IMR-90 (cell line): ENCODE measurements at places on chromosomes 3 and 15.
A peak's percentile ranks its signal among the peaks of the same experiment; 100 is the strongest.

- DNase-seq: no peak
These were observed 22.8 kb downstream of the PLS1 start for GRCh38 chr3:142618917-142619461.

- DNase-seq: no peak
These were observed 16.6 kb downstream of the MASP1 start for GRCh38 chr3:187274977-187275338.

DNA sequence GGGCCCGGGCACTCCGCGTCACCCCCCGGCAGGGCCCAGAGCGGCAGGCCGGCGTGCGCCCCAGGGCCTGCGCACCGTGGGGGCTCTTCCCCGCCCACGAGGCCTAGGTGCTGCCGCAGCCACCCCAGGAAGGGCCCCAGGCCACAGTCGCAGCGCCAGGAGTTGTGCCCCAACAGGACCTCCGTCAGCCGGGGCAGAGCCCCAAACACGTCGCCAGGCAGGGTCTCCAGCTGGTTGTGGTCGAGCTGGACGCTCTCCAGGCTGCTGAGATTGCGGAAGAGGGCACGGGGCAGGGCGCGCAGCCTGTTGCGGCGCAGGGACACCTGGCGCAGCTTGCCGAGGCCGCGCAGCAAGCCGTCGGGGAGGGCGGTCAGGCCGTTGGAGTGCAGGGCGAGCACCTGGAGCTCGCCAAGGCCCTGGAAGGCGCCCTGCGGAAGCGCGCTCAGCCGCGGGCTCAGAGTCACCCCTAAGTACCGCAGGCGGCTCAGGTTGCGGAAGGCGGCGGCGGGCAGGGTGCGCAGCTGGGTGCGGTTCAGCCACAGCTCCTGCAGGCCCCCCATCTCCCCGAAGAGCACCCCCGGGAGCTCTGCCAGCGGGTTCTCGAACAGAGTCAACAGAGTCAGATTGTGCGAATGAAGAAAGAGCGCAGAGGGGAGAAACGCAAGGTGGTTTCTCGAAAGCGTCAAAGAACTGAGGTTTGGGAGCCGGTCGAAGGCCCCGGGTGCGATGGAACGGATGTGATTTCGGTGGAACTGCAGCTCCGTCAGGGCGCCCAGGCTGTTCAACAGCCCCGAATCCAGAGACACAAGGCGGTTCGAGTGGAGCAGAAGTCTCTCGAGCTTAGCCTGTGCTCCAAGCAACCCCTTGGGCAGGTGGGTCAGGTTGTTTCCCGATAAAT is 2.0 kb downstream of the GP5 start:
- DNase-seq: no peak

- DNase-seq: peak; percentile 89
These were observed 483.9 kb downstream of the RBMS3 start for GRCh38 chr3:29764603-29765254.

GRCh38 chr3:127706785-127707351 is 34.1 kb downstream of the ABTB1 start:
- DNase-seq: no peak

DNA sequence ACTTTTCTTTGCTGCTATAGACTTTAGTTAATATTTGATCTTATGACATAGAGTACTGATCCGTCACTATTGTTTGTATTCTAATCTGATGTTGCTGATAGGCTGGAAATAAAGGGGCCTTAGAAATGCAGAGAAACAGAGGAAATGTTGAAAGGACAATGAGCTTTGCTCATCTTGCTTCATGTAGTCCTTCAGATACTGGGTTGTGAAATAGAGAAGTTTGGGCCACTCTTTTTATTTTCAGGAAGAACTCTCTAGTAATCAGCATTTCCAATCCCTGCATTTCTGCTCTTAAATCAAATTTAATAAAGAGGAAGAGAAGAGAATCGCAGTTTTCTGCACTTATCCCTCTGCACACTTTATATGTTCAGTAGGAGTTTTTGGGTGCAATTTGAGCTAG is 192.8 kb upstream of the THBS1 start:
- no peak for DNase-seq

- DNase-seq: no peak
These were observed 341.1 kb downstream of the THSD4 start for GRCh38 chr15:71456362-71456761.

DNA sequence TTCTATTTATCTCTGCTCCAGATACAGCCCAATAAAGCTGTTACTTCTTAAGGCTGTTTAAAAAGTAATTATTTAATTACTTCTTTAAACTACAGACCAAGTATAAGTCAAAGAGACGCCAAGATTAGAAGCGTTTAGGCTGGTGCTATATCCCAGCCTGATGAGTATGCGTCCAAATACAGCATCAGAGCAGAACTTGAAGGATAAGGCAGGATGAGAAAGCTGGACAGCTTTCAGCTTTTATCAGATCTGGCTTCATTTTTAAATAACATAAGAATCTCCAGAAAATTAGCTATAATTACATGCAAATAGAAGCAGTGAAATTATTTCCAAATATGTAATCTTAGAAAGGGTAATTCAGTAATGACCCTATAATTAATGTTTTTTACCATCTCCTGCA is 110.3 kb upstream of the MYO5C start:
- no peak for DNase-seq

DNA sequence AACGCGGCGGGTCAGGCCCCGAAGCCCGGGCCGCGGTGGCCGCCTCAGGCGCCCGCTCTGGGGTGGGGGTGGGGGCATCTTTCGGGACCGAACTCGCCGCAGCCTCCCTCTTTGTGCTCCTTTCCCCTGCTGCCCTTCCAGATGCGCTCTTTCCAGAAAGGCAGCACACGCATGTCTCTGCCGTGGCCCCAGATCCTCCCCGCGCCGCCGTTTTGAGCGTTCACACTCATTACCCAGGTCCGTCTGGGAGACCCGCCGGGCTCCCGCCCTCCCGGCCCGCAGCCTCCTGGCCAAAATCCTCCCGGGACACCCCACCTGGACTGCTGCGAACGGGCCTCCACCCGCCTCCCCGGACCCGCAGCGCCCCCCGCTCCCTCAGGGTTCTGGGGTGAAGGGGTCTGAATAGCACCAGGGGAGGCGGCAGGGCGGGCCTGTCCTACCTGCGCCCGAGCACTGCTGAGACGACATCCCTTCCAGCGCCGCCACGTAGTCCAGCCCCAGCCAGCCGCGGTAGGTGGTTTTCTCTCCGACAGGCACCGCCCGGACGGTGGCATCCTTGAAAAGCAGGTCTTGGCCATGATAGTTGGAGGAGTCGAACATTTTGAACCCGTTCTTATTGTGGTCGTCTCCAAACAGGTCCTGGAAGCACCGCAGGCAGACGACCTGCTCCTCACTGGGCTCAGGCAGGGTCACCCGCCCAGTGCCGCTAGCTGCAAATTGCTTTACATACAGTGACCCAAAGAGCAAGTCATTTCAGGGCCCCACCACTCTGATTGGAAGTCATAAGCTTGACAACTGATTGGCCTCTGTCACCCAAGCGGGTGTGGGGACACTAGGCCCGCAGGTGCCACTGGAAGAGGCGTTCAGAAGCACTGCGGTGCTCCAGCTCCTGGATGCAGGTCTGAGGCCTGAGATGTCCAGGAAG is 25.9 kb downstream of the MELTF start:
- DNase-seq: no peak

GRCh38 chr15:74209560-74209958 is 7.0 kb upstream of the STRA6 start:
- no peak for DNase-seq

- DNase-seq: no peak
These were observed 76.8 kb downstream of the TAMM41 start for GRCh38 chr3:11769704-11770476.

DNA sequence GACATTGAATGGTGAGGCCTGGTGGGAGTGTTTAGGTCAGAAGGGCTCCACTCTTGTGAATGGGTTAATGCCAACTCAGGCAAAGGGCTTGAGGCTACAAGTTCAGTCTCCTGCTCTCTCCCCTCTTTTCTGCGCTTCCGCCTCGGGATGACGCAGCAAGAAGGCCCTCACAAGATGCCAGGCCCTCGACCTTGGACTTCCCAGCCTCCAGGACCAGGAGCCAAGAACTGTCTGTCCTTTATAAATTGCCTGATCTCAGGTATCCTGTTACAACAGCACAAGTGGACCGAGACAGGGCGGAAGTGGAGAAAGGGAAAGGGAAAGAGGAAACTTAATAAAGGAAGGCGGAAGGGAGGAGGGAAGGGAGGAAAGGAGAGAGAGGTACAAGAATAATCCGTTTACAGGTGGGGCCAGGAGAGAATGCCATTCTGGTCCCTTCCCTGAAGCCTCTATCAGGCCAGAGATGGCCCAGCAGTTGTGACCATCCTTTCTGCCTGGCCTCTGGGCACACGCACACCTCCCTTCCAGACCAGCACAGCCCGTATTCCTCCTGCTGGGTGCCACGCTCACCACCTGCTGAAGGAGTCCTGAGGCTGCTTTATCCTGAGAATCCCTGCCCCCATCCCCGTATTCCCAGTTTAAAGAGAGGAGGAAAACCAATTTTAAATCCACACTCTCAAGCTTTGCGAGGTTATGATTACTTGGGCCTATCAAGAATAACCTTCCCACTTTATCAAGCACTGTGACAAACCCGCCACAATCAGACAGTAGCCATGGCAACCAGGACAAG is 64.2 kb downstream of the OXNAD1 start:
- DNase-seq: no peak

DNA sequence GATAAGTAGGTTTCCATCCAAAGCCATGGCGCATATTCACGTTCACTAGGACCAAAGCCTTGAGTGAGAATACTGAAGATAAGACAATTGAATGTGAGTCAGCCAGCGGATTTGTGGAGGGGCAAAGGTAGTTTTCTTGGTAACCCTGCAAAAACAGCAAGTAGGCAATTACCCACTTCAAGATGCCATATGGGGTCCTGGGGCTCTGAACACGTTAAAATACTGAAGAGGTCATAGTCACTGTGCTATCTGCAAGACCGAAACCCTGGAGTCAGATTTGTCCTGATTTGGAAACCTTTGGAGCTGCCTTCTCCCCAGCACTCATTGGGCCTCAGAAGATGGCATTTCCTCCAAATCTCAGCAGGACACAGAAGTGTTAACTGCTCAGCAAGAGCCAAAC is 646.9 kb upstream of the LMCD1 start:
- DNase-seq: no peak

DNA sequence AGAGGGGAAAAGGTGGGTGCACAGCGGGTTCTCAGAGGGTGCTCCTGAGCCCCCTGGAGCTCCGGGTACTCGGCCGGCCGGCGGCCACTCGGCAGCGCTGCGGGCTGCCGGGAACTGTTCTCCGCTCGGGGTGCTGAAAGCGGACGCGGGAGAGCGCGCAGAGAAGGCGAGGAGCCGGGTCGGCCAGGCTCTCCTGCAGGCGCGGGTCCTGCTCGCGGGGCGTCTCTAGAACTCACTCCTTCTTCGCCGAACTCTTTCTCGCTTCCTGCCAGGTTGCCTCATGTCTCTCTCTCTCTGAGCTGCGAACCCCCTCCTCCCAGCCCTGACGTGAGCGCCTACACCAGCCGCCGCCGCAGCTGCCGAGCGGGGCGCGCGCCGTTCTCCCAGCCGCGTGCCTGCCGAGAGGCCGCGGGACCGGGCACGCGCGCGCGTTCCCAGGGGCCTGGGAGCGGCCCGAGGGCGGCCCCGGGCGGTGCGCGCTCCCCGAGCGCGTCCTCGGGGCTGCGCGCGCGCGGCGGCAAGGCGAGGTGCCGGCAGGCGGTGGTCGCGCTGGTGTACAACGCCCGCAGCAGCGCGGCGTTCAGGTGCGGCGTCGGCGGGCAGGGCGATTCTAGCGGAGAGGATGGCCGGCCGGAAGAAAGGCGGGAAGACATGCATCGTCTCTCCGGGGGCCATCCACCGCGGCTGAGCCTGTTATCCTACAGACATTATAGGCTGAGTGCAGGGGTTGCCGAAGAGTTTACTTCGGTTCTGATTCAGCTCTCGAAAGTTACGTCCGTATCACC is at the start of gene PEX5L:
PEX5L (minus strand) TSS at position 267 of the 785 bp plus-strand sequence. CDS start 338 bp downstream, outside the sequence.
- peak; percentile 15 for DNase-seq

GRCh38 chr3:162569314-162569713 is 1072.7 kb downstream of the OTOL1 start:
- DNase-seq: no peak

DNA sequence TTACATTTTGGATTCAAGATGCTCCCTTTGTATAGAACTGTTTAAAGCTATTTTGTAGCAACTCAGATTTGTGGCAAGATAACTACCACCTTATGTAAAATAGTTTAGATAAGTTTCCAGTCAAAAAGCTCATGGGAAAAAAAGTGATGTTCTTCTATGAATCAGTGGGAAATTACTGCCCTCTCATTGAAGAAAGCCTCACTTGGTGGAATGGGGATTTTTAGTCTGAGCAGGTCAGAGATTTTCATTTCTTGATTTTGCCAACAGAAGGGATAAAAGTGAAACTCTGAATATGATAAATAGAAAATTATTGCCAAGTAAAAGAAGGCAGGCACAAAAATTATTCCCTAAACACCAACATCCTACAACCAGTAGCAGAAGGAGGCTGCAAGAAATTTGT is 25.8 kb upstream of the CSTA start:
- no peak for DNase-seq

- no peak for DNase-seq
These were observed 289.6 kb upstream of the LRRN1 start for GRCh38 chr3:3509665-3510064.

GRCh38 chr15:29457729-29458128 is 188.1 kb upstream of the NSMCE3 start:
- DNase-seq: no peak

GRCh38 chr15:58546066-58546591 is 114.3 kb downstream of the LIPC start:
- no peak for DNase-seq

DNA sequence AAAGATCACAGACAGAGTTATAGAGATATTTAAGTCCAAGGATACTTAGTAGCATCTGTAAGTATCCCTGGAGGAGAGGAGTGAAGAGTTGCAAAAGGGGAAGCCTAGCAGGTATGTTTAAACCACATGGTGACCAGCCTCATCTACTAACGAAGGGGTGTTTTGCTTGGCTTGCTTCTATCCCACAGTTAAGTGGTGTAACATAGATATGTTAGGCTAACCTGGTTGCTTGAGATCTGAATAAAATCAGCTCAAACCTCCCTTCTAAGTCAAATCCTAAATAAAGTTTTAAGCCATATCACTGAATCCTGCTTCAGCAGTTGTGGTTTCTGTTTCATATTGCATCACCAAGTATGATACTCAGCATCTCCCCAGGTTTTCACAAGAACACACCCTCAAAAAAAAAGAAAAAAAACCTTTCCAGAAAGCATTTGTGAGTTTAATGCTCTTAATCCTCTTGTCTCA is 880.2 kb downstream of the ROBO1 start:
- peak; percentile 60 for DNase-seq

- no peak for DNase-seq
These were observed 58.9 kb downstream of the TLE3 start for GRCh38 chr15:70038730-70039392.
